ENCODE measurements at places on chromosomes 12 and 14. TPM values are rescaled to one million over a fixed set of nuclear protein-coding genes. Genes with fewer than 3 reads are reported as not detected.

The FGF6 gene
- not detected for polyA plus RNA-seq

The TAS2R19 gene
- polyA plus RNA-seq: not detected

The FAM186B gene
- polyA plus RNA-seq: not detected

The KRT6C gene
- polyA plus RNA-seq: not detected

The PROX2 gene
- polyA plus RNA-seq: 1.7 TPM

The SFSWAP gene
- polyA plus RNA-seq: 26.2 TPM

The IGFBP6 gene
- polyA plus RNA-seq: not detected

The TCL1B gene
- not detected for polyA plus RNA-seq

The HELB gene
- polyA plus RNA-seq: 13.7 TPM

The MMP17 gene
- polyA plus RNA-seq: not detected

The POTEM gene
- polyA plus RNA-seq: not detected

The TOMM20L gene
- not detected for polyA plus RNA-seq

The SERPINA10 gene
- not detected for polyA plus RNA-seq

The PLEKHD1 gene
- not detected for polyA plus RNA-seq

The RFX4 gene
- polyA plus RNA-seq: not detected

The HOXC13 gene
- not detected for polyA plus RNA-seq

The SERPINA3 gene
- polyA plus RNA-seq: not detected

The WNT5B gene
- not detected for polyA plus RNA-seq

The POTEG gene
- polyA plus RNA-seq: not detected

The SPX gene
- not detected for polyA plus RNA-seq

The PRICKLE1 gene
- 0.08 TPM for polyA plus RNA-seq

The RHOJ gene
- polyA plus RNA-seq: not detected

The ST8SIA1 gene
- polyA plus RNA-seq: not detected

The SERPINA12 gene
- polyA plus RNA-seq: not detected

The MANSC1 gene
- polyA plus RNA-seq: not detected

The LRP1-AS gene
- not detected for polyA plus RNA-seq

The NKX2-1 gene
- not detected for polyA plus RNA-seq

The VDR gene
- not detected for polyA plus RNA-seq

All from immature natural killer cell (primary cell).